ENCODE measurements at places on chromosomes 4 and X.

- DNase-seq = no peak
These were observed 57.4 kb downstream of the VEGFC start for GRCh38 chr4:176735300-176735699.

- no peak for DNase-seq
These were observed 73.9 kb downstream of the FAT4 start for GRCh38 chr4:125388613-125389012.

DNA sequence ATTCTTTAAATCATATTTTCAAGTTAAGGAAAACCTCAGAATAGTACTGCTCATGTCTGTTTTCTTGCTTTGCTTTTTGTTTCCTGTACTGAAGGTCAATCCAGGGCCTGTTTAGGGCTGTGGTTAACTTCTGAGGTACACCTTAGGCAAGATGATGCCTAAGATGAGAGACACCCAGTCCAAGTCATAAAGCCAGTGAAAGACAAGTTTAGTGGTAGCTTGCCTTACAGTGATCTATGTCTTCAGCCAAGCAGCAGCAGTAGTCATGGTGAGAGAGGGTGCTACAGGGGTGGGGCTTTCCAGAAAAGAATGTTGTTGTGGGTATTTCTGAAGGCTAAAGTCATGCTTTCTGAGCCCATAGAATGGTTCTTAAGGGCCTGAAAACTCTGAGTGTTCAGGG lies 173.7 kb downstream of the VSIG4 start:
- no peak for DNase-seq

GRCh38 chr4:175875993-175876771 lies 64.1 kb upstream of the GPM6A start:
- no peak for DNase-seq

DNA sequence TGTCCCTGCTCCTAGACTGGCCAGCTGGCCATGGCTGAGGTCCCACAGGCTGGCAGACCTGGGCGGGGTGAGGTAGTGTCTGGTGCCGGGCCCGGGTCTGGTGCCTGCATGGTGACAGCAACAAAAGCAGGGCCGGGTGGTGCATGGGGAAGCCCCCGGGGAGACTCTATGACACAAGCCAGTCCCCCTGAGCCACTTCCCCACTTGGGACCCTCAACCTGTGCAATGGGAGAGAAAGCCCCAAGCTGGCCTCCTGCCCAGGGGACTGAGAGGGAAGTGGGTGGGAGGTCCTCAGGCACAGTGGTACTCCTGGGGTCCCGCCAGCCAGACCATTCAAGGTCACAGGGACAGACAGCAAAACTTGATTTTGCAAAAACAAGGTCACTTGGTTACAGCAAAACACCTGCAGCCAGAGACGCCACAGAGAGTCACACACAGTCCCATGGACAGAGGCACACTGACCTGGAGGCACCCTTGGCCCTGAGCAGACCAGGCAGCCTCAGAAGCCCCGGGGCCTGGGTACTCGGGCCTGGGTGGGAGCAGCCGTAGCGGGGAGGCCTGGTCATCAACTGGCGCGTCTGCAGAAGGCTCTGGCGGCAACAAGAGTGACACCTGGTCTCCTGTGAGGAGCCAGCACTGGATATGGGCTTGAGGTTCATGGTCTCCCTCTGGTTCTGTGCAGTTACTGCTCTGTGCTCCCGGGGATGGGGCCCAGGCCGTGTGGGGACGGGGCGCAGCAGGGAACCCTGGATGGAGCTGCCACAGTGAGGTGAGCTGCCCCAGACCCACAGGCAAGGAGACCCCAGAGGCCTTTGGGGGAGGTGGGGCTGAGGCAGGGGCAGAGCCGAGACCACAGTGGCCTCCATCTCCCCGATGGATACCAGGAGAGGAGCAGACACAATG lies 60.6 kb downstream of the HTRA3 start:
- peak; percentile 8 for DNase-seq

DNA sequence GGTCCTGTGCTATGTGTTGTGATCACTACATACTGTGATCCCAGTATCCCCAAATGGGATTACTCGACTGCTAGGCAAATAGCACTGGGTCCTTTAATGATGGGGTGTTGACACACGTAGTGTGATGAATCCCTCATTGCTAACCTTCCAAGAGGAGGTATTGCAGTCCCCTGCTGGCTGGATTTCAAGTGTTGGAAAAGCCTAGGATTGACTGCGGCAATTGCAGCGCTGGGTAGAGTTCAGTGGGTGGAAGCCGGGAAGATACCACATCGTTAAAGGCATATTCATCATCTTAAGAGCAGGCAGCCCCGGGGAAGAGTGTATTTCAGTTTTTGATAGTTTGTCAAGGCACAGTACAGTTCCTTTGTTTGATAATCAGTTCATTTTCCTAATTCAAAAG lies 159.9 kb downstream of the TRIML1 start:
- DNase-seq = no peak

- DNase-seq = no peak
These were observed 2506.0 kb downstream of the PCDH7 start for GRCh38 chr4:33226133-33226532.

GRCh38 chr4:186957952-186958555 lies 234.4 kb upstream of the FAT1 start:
- no peak for DNase-seq

- no peak for DNase-seq
These were observed 24.2 kb downstream of the GPRIN3 start for GRCh38 chr4:89283226-89284009.

DNA sequence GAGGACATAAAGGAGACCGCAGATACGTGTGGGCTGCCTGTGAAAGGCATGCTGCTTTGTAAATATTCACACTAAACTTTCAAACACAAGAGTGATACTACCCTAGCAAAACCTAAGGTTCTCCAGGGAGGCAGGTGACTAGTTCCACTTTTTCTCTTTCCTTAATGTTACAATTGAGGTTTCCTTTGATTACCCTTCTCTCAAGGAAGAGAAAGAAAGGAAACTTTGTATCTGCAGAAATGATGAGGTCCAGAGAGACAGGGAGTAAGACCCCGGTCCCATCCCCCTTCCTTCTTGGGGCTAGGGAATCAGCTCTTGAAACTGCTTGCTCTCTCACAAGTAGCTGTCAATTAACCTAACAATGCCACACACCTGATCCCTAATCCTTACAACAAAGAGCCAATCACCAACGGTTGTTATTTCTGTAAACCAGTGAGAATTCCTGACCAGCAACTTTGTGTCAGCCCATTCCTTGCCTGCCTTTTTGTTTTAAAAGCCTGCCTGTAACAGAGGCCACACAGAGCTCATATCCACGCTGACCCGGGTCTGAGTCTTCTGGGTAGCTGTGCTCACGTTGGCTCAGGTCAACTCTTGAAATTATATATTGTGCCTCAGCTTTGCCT lies 754.8 kb upstream of the FRG1 start:
- no peak for DNase-seq

- no peak for DNase-seq
These were observed 327.4 kb downstream of the PPP3CA start for GRCh38 chr4:101019941-101020401.

DNA sequence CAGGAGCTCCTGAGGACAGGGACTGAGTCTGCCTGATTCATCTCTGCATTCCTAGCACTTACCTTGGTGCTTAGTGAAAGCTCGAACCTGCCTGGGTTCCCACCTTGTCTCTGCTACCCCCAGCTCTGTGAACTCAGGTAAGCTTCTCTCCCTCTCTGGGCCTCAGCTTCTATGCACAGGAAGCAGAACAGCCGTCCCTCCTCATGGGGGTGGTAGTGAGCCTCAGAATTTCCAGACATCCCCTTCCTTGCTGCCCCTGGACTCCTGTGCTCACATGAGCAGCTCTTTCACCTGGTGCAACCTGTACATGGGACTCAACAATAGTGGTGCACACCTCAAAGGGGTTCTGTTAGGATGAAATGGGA lies 50.8 kb downstream of the HTRA3 start:
- no peak for DNase-seq

- no peak for DNase-seq
These were observed 199.5 kb upstream of the ZCCHC13 start for GRCh38 chrX:74104356-74105015.

GRCh38 chrX:14630733-14631132 lies 101.4 kb downstream of the GLRA2 start:
- DNase-seq = no peak

DNA sequence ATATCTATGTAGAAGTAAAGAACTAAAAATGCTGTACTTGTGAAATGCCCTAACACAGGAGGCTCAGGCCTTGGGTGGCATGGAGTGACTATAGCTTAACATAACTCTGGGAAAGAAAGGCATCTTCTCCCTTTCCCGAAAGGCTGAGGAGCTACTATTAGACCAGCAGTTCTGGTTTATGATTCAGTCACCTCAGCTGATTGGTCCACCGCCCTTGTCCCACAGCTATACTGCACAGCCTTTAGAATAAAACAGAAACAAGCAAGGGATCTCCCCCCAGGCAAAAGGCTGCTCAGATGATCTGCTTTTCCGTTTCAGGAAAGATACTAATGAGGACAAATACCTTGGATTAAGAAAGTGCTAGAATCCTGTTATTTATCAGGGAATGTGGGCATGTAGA lies 171.3 kb downstream of the SNCA start:
- no peak for DNase-seq

- DNase-seq = no peak
These were observed 222.4 kb downstream of the CRLF2 start for GRCh38 chrX:989959-990510.

- DNase-seq = no peak
These were observed 93.2 kb downstream of the SHOX start for GRCh38 chrX:723781-724180.

DNA sequence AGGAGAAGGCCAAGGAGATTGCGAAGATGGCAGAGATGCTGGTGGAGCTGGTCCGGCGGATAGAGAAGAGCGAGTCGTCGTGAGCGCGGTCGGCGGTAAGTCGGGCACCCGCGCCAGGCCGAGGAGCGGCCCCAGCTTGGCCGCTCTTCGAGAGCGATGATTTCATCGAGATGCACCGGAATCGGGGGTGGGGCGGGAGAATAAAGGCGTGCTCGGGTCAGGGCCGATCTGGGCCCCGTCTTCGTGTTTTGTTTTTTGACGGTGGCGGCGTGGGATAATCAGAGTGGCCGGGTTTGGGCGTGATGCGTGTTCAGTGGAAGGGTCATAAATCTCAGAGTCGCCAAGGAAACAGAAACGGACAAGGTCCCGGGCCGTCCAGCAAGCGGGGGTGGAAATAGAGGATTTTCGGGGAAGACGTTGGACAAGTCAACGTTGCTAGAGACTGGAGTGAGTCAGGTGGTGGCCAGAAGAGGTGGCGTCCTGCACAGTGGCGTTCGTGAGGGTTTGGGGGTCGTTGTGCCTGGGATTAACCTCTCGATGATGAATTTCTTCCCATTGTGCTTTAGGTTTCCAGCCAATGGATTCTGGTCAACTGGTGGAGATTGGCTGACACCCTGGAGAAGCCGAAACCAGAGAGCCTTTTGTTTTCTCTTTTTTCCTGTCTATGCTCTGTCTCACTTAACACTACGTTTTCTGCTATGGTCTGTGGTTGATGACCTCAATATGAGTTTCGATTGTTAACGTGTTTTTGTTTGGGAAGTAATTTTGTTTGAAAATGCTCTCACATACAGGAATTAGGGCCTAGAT lies 882 bp downstream of the MRFAP1 start:
- peak; percentile 55 for DNase-seq

GRCh38 chrX:64885850-64886249 lies 90.4 kb downstream of the ZC4H2 start:
- DNase-seq = peak; percentile 30

GRCh38 chr4:143282211-143282707 lies 54.4 kb upstream of the GAB1 start:
- no peak for DNase-seq

- no peak for DNase-seq
These were observed 4.6 kb downstream of the DGKQ start for GRCh38 chr4:968621-969394.

DNA sequence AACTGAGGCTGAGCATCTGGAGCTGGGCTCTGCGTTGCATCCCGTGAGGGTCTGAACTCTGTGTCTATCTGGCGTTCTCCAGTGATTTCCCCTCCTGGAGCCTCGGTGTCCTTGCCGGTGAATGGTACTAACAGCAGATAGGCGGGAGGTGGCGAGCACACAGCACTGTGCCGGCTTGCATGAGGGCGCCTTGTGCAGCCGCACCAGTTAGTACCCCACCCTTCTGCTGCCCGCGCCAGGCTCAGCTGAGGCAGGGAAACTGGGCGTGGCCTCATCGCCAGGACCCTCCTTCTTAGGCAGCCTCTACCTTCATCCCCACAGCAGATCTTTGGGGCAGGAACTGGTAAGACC lies 42.7 kb downstream of the SORCS2 start:
- DNase-seq = no peak

DNA sequence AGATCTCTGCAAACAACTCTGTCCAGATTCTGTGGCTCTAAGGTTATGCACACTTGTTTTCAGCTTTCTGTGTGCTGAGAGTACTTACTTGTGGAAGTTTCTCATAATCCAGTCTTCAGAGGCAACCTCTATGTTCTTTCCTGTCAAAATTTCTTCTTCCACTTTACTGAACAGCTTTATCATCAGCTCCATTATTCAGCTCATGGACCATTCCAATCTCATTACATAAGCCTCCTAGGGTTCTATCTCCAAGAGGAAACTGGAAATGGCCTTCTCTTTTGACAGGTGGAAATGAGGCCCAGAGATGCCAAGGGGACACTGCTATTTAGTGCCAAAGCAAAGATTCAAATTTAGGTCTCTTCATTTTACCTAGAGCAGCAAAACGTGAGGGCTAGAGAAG lies 61.3 kb downstream of the CHRDL1 start:
- DNase-seq = no peak

GRCh38 chrX:5595570-5595969 lies 633.1 kb downstream of the NLGN4X start:
- DNase-seq = no peak

- DNase-seq = peak; percentile 17
These were observed 185.7 kb upstream of the NRK start for GRCh38 chrX:105636667-105637066.

GRCh38 chr4:156754832-156755570 lies 216.6 kb downstream of the PDGFC start:
- DNase-seq = no peak

DNA sequence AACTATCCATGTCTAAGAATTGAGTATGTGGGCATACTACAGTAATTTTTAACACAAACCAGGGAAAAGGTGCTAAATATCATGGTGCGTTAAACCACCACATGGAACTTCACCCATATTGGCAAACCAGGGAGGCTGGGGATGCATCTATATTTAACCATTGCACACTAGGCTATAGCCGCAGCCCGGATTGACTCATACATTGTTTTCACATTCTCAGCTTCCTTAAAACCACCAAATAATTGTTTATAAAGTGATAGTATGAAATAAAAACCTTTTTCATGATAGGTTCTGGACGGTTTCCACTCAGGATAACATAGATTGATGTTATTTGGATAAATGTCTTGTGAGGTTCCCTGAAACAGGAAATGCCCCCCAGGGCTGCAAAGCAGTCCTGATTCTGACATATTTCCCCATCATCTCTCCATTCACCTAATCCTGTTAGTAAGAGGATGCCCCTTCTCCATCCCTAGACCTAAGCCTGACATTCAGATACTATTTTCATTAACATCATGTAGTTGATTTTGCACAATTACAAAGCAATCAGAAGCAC lies 7.9 kb downstream of the COL25A1 start:
- DNase-seq = no peak

Measured in glutamatergic neuron (in vitro differentiated cells).